ENCODE measurements at places on chromosomes 12 and 14.

DNA sequence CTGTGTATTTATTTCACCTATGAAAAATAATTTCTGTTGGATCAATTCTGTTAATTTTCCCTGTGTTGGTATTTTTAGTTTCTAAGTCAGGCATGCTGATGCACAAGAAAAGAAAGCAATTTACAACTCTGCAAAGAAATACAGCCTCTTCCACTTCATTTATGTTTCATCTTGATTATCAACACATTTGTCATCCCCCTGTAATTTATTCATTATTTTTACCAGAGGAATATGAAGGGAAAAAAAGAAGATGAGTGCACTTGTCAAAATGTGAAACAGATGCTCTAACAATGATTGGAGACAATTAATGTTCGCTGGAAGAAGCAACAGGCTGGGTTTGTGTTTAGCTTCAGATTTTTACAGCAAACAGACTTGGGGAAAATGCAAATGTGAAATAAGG, 958.5 kb upstream of the SEL1L start:
- no peak for DNase-seq

GRCh38 chr12:130540376-130540775, 175.7 kb downstream of the RIMBP2 start:
- DNase-seq = no peak

DNA sequence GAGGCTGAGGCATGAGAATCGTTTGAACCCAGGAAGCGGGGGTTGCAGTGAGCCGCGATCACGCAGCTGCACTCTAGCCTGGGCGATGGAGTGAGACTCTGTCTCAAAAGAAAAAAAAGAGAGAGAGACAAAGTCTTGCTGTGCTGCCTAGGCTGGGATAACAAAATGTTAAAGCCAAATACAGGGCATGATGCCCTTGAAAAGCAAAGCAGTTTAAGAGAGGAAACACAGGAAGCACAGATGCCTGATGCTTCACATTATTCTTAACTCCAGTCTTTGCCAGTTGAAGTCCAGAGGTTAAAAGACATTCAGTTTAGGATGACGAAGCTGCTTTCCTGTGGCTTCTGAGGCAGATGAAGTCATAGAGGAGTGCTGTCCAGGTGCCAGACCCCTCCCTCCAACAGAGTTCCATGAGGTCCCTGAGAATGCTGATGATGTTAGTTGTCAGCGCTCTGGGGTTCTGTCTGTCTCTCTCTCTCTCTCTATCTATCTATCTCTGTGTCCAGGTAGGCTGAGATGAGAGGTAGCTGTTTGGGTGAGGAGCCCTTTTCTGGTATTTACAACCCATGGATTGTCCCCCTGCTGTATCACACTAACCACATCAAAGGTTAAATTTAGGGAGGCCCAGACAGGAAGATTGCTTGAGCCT, 4.9 kb upstream of the MRPL52 start:
- no peak for DNase-seq

DNA sequence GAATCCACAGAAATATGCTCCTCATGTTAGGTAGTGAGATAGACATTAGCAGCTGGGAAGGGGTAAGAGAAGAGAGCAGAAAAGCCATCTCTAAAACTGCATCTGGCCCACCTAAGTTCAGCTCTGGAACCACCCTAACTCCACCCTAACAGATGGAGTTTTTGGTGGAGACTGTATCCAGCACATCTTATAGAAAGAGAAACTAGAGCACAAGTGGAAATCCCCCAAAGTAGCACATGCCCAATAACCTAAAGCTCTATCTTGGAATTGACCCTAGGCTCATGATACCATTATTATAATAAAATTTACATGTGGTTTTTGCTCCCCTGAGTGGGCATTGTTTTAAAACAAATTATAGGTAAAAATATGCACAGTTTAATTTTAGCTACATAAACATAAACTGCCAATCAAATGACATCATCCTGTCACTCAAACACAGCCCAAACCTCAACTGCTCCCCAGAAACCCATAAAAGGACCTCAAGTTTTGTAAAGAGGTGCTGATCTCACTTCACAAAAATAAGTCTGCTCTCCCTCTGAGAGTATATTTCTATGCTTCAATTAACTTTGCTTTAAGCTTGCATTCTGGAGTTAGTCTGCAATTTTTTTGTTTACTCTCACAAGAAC, 206.4 kb downstream of the PIK3C2G start:
- DNase-seq = no peak

DNA sequence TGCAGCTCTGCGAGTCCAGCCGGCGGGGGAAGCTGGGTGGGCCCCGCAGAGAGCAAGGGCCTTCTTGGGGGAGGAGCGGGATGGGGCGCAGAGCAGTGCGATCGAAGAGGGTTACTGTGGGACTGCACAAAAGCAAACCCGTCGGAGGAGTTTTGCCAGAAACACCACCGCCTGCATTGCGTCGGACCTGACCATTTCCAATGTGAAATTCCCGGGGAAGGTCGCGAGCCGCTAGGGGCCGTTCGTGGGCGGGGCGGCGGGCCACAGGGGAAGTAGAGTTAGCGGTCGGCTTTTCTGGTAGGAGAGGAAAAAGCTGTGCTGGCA, 333 bp upstream of the KCNA1 start:
- DNase-seq = no peak

DNA sequence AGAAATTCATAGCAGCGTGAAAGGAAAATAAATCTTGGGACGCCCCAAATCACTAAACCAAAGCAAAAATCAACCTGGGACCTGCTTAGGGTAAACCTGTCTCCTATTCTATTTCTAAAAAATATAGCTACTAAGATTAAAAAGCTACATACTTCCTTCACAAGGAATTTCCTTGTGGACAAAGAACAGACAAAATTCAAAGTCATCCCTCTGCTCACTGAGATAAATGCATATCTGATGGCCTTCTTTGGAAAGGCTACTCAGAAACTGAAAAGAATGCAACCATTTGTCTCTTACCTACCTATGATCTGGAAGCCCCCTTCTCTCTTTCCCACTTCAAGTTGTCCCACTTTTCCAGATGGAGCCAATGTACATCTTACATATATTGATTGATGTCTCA, 93.0 kb upstream of the CNOT2 start:
- no peak for DNase-seq

DNA sequence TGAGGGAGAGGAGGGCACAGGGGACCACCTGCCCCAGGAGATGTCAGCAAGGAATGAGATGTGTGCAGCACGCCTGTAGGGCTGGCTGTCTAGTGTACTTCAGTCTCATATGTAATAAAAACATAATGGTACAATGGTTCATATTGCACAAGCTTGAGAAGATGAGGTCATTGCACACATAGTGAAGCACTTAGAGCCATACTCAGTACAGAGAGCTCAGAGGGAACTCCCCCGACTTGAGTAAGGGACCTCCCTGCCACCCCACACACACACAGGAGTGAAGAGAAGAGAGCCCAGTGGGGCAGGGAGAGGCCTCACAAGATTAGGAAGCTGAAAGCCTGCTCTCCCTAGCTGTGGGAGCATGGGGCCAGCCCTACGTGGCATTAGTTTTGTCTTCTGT, 61.5 kb downstream of the SLC6A12 start:
- no peak for DNase-seq

- no peak for DNase-seq
Observed at GRCh38 chr12:6465467-6466183, 4.9 kb downstream of the VAMP1 start.

DNA sequence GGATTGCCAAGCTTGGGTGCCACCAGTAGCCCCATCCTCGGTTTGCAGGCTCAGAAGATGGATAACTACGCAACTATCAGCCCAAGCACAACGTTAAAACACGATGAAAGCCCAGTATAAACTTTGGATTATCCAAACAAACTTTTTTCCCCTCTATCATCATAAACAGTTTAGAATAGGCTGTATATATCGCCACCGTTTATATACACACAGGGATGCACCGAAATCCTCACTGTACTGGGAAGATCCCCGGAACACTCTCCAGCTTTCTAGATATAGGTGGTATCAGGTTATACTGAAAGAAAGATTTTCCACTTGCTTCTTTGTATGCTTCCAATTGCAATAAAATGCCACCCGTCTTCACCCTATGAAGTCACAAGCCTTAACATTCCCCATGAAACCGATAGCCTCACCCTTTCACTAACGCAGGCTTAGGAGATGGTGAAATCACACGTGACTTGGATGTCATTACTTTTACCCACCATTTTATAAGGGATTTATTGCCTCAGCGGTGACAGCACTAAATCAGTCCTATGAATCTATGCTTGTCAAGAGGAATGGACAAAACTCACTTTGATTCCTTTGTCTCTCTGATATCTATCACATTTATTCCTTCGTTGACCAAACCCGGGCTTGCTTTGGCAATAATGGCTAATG, 207.6 kb upstream of the FOXN3 start:
- DNase-seq = no peak

DNA sequence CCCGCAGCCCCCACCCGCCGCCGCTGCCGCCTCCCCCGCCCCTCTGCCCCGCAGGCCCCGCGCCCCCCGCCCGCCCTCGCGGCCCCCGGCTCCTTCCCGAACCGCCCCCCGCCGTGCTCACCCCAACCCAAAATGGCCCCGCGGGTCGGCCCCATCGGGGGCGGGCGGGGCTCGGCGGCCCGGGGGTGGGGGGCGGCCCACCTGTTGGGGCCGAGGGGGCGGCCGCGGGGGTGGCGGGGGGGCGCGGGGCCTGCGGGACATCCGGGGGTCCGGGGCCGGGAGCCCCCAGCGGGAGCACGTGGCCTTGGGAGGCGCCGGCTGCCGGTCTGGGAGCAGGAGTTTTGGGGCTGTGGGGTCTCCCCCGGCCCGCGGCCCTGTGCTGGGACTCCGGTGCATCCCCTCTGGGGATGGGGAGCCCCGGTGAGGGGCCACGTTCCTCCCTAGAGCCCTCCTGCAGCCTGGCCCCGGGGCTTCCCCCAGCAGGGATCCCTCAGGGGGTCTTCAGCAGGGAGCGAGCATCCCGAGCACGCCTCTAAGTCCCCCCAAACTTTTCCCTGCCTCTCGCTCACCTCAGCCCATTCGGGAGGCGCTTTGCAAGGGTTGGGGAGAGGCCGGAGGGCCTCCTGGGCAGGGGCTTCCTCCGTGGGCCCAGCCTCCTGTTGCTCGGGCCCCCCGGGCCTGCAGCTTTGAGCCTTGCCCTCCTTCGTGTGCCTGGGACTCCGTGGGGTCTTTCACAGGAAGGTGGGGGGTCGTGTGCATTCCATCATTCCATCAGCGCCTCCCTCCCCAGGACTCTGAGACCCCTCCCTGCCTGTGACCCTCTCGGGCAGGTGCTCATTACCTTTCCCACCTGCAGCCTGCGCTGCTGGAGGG, 710 bp downstream of the MTA1 start:
- no peak for DNase-seq

DNA sequence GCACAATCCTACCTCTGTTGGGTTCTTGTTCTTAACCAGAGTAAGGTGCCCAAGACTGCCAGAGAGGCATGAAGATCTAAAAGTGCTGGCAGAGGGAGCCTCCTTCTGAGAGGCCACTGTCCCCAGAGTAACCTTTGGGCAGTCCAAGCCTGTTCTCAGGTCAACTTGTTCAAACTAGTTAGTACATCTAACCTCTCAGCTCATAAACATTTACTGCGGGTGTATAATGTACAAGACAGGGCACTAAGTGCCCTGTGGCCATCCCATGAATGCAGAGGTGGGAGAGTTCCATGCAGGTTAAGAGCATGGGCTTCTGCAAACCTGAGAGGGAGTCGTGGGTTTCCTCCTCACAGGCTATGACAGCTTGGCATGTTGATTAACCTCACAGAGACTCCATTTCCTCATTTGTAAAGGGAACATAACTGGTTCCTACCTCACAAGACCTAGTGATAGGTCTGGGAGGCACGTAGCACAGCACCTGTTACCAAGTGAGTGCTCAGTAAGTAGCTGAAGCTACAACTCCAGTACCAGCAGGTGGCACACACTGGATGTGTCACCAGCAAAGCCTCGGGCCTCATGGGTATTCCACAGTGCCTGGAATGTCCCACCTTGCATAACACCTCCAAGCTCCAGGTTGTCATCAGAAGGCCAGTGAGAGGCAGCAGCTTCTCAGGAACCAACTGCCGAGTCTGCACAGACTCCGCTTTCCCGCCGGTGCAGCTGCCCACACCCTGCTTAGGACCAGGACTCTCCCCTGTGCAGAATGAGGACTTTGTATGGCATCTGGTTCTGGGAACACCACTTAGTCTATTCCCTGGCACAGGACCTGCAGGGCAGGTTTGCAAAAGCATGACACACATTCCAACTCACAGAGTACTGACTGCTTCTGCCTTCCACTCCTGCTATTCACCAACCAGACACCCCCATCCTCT, 4.4 kb downstream of the VDR start:
- DNase-seq = no peak

- DNase-seq = no peak
Observed at GRCh38 chr12:104131609-104132008, 6.4 kb downstream of the NFYB start.

DNA sequence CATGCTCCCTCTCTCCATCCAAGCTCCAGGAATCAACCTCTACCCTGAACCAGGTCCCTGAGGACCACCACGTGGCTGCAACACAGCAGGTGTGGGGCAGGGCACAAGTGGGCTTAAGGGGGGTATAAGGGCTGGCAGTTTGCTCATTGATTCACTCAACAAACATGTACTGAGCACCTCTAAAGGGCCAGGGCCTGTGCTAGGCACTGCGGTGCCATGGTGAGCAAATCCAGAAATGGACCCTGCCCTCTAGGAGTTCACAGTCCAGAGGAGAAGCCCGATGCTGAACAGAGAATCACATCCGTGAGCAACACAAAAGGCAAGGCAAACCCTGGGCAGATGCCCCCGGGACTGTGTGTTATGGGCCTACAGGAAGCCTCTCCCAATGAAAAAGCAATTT, 6.5 kb upstream of the AQP2 start:
- no peak for DNase-seq

DNA sequence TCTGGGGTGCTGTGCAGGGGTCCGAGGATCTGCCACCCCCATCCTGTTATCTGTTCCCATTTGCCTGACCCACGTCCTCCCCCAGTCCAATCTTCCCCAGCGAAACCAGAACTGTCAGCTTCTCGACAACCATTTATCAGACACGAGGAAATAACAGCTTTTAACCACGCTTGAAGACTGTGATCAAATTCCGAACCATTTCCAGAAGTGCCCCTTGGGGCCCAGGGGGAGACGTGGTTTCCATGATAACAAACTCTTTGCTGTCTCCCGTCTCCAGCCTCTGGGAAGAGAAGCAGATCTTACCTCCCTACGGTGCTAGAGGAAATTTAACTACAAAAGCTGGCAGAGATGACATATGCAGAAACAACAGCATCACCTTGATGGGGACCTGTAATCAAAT, 35.1 kb upstream of the SRRM4 start:
- DNase-seq = no peak

GRCh38 chr14:104331871-104332605, 193.7 kb downstream of the KIF26A start:
- DNase-seq = no peak

- DNase-seq = no peak
Observed at GRCh38 chr12:63103494-63104131, 47.4 kb downstream of the AVPR1A start.

All from cortex of kidney (tissue), 1 donor.